Colonic mucosa (tissue), 4 donors: ENCODE measurements at places on chromosomes 16 and 17. TPM values are rescaled to one million over a fixed set of nuclear protein-coding genes. Genes with fewer than 3 reads are reported as not detected.

The CCL2 gene
- 96.2 TPM for total RNA-seq

The BRCA1 gene
- 9.5 TPM for total RNA-seq

The AMZ2 gene
- 44.1 TPM for total RNA-seq

The FKBP10 gene
- total RNA-seq: 10.3 TPM

The TMEM235 gene
- total RNA-seq: not detected

The SMIM36 gene
- total RNA-seq: not detected

The DDX19B gene
- total RNA-seq: 22.3 TPM

The KRTAP17-1 gene
- not detected for total RNA-seq

The PYDC1 gene
- total RNA-seq: not detected

The CCL4 gene
- 3.8 TPM for total RNA-seq

The TP53TG3F gene
- not detected for total RNA-seq

The SLC2A4 gene
- 1.9 TPM for total RNA-seq

The DBF4B gene
- total RNA-seq: 5.6 TPM

The EFCAB5 gene
- total RNA-seq: 1.3 TPM

The OR4D1 gene
- not detected for total RNA-seq

The KCTD11 gene
- total RNA-seq: 5.6 TPM

The MATCAP1 gene
- 43.0 TPM for total RNA-seq

The MEIOB gene
- total RNA-seq: 0.27 TPM

The TSPAN10 gene
- 0.32 TPM for total RNA-seq

The MT4 gene
- not detected for total RNA-seq

The BCL6B gene
- total RNA-seq: 7.3 TPM

The CACNG3 gene
- total RNA-seq: not detected

The NPTX1 gene
- 0.10 TPM for total RNA-seq
